IPS DF 6.9 (cell line): ENCODE measurements at places on chromosomes 11 and 22.
A peak's percentile ranks its signal among the peaks of the same experiment; 100 is the strongest.

DNA sequence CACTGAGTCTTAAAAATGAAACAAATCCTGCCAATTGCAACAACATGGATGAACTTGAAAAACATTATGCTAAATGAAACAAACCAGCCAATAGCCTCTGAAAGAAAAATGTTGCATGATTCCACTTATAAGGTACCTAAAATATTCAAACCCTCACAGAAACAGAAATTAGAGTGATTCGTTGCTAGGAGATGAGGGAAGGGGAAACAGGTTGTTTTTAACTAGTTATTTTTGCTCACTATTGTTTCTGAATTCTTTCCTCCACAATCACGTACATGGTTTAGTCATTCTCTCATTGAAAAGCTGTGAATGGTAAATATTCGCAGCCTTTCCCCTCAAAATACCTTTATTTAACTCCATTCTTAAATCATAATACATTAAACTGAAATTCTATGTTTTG, 14.0 kb upstream of the TYR start:
- DNase-seq = no peak

GRCh38 chr11:69220561-69221051, 64.9 kb downstream of the SMIM38 start:
- DNase-seq = no peak

DNA sequence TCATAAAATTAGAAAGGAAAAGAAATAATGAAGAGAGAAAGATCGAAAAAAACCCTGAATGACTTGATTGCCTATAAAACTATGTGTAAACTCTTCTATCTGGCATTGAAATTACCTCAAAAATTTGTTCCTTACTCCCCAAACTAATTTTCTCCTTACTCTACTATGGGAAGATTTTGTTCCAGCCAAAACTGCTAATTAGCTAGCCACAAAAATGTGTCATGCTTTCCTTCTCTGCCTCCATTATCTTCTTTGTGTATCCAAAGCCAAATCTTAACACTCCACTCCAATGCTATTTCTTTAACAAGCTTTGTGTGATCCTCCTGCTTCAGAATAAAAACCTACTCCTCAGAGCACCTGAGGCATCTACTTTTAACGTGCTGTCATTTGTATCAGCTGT, 831.2 kb downstream of the METTL15 start:
- no peak for DNase-seq

GRCh38 chr11:12628314-12628713, 45.9 kb upstream of the TEAD1 start:
- no peak for DNase-seq

DNA sequence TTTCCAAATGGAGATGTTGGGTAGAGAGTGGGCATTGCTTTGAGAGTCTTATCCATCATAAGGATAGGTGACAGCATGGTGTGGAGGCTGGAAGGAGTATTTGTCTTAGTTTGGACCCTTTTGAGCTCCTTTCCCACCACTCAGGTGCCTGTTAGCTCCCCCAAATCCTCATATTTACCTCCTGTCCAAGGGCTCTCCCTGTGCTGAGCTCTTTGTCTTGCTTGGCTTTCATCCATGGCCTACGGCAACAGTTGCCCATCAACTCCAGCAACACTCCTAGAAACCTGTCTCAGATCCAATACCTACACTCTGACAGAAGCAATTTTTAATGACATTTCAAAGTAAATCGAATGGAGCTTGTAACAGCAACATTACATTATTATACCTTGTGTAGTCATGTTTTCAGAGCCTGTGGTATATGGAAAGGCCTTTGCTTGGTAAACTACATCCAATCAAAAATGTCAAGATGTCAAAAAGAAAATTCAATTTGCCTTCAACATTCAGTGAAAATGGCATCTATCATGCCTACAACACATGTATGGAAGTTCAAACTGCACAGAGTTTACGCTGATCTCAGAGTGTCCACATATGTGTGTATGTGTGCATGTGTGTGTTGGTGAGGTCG, 49.4 kb upstream of the CCDC90B start:
- no peak for DNase-seq

GRCh38 chr11:99534812-99535211, 514.1 kb downstream of the CNTN5 start:
- no peak for DNase-seq

- peak; percentile 63 for DNase-seq
Measured at GRCh38 chr11:64204464-64204989, 2.0 kb upstream of the FERMT3 start.

GRCh38 chr11:108897071-108897481, 232.2 kb downstream of the DDX10 start:
- no peak for DNase-seq
